ENCODE measurements at places on chromosomes 5 and 9.
A peak's percentile ranks its signal among the peaks of the same experiment; 100 is the strongest.

- no peak for DNase-seq
These were observed at the start of gene MZB1 for GRCh38 chr5:139389701-139390638. TSS of gene MZB1 (minus strand) at chr5:139389913. CDS start at chr5:139389856, 57 bp downstream.

DNA sequence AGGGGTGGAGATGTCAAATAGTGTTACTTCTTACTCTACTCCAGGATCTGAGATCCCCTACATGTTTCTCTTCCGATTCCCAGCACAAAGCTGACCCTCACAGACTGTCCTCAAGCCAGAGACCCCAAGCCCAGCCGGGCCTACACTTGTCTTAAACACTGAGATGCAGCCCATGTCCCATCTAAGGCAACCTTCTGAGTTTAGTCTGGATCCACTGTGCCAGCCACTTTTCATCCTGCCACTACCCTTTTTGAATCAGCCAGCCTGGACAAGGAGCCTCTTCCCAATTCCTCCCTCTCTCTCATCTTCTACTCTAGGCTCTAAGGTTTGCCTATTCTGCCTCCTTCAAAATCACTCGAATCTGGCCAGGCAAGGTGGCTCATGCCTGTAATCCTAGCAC is 6.2 kb upstream of the MYORG start:
- DNase-seq, result no peak

DNA sequence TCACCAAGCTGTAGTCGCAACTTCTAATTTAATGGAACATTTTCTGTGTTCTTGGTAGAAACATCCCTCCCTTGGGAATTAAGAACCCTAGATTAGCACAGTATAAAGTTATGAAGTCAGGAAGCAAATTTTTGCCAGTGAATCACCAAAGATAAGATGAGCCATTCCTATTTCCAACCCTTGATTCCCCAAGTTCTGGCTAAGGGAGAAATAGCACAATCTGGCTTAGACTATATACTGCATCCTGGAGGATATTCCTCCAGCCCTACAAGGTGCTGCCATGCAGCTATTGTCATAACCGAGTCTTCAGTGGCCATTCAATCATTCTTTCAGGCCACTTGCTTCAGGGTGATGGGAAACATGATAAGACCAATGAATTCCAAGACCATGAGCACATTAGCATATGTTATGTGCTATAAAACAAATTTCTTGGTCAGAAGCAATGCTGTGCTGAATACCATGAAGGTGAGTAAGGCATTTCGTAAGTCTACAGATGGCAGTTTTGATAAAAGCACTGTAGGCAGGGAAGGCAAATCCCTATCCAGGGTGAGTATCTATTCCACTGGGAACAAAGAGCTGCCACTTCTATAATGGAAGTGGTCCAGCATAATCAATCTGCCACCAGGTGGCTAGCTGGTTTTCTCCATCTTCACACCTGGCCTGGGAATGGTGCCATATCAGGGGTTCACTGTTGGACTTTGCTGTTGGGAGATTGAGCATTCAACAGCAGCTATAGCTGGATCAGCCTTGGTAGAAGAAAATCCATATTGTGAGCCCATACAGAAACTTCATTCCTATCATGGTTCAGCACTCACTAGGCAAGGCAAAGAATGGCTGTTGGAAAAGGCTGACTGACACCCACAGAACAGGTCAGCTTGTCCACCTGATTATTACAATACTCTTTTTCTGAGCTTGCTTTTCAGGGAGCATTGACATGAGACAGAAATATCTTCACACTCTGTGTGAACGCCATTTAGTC is 19.6 kb upstream of the ARL15 start:
- peak; percentile 95 for DNase-seq

DNA sequence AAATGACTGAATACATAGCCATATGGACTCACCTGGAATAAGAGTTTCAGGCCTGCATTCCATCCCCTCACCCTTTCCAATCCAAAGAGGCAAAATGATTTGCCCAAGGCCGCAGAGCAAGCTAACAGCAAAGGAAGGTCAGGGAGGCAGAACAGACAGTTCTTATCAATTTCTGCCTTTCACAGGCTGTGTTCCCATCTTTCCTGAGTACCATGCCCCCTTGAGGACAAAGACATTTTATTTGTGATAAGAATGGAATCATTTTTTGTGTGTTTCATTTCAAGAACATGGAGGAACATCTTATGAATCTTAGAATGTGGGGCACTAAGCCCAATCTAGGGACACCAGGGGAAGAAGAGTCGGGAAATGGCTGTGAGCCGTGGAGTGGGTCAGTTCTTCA is 13.9 kb downstream of the LHFPL2 start:
- DNase-seq, result no peak

DNA sequence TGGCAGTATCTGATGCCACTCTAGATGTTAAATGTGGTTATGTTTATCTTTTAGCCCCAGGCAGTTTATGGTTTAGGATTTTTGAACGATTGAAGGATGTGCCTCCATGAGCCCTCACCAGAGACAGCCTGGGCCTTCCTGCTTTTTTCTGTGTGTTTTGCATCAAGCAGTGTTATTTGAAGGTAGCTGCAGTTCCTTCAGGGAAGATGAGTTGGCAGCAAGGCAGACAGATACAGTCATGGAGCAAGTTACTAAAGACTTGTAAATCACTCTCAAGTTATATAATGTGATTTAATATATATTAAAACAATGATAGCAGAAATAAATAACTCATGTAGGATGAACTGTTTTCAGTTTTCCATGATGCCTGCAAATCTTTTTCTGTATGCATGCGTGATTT is 204.9 kb downstream of the CD180 start:
- DNase-seq, result no peak

- peak; percentile 55 for DNase-seq
These were observed 210.3 kb downstream of the FANCC start for GRCh38 chr9:95107001-95107749.

DNA sequence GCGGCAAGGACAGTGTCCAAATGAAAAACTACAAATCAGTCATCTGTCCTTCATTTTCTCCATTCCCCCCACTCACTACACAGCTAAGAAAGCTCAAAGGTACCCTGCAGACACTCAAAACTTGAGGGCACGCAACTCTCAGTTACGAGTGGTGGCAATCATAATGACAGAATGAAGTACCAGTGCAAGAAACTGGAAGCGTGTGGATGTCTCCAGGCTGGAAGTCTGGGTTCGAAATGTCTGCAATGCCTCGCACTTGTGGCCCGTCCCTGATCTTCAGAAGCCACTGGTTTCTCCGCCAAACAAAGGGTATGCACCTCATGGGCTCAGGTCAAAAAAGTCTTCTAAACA is 597 bp upstream of the CENPH start:
- no peak for DNase-seq

GRCh38 chr5:104355350-104355749 is 792.8 kb upstream of the NUDT12 start:
- DNase-seq, result no peak

GRCh38 chr9:119898316-119898715 is 529.1 kb upstream of the BRINP1 start:
- DNase-seq, result peak; percentile 31

DNA sequence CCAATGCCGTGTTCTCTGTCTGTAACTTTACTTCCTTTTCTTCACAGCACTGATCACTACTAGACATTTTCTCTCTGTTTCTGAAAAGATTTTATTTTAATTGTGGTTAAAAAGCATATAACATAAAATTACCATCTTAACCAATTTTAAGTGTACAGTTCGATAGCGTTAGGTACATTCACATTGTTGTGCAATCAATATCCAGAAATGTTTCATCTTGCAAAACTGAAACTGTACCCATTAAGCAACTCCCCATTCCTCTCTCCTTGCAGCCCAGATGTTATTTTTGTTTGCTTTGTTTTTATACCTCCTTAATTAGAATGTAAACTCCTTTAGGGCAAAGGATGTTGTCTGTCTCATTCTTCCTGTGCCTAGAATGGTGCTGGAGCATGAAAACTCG is 47.5 kb downstream of the COL27A1 start:
- no peak for DNase-seq

- no peak for DNase-seq
These were observed 334.4 kb upstream of the ACTBL2 start for GRCh38 chr5:57817001-57817453.

- DNase-seq, result no peak
These were observed 151.7 kb upstream of the ANKH start for GRCh38 chr5:15023266-15023665.

DNA sequence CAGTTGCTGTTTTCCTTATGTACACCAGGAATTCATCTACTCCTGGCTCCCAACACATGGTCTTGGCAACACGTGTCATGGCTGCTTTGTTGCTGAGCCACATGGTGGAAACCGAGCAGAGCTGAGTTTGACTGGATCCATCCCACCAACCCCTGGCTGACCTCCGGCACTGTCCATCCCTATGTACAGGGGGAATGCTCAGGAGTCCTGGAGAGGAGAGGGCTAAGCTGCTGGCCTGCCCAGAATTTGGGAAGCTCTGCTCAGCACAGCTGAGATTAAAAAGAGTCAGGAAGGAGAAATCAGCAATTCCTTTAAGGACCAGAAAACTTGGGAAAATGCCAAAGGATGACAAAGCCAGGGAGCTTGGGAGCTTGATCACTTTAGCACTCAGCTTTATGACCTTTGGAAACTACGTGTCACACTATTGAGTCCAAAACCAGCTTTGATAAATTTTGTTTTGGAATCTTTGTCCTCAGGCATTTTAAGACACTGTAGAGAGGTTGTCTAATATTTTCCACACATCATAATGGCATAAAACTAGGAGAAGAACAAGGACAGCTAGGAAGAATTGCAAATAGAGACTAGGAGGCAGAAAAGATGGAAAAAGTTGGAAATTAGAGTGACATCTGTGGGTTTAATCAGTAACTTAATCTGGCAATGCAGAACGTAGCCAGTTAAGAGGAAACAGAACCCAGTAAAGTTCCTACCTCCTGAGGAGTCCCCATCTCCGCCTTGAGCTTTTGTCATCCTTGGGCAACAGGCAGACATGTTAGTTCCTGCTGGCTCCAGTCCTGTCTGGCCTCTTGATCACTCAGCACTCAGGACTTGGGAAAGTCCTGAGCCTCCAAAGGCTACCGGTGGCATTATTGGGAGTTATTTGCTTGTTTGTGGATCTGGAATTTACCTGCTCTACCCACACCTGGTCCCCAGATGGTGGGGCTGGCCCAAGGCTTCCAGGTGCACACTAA is 62.5 kb upstream of the PLPP1 start:
- no peak for DNase-seq

GRCh38 chr5:154168395-154168794 is 22.1 kb upstream of the GALNT10 start:
- DNase-seq, result no peak

- DNase-seq, result no peak
These were observed 12.1 kb upstream of the BOD1 start for GRCh38 chr5:173628501-173628900.

DNA sequence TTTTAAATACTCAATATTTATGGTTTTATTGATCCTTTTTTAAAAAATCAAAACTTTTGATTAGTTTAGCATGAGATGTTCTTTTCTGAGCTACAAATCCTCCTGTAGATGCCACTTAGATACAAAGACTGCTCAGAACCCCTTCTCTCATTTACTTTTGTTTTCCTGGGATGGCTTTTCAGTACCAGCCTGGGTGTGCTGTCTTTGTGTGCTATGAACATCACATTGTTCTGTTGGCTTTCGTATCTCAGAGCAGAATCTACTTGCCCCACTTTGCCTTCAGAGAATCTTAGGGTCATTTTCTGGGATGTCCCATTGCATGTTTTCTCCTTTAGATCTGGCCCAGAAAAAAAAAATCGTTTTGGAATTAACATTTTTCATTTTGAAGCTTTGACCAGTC is 85.9 kb downstream of the RASGRF2 start:
- no peak for DNase-seq

DNA sequence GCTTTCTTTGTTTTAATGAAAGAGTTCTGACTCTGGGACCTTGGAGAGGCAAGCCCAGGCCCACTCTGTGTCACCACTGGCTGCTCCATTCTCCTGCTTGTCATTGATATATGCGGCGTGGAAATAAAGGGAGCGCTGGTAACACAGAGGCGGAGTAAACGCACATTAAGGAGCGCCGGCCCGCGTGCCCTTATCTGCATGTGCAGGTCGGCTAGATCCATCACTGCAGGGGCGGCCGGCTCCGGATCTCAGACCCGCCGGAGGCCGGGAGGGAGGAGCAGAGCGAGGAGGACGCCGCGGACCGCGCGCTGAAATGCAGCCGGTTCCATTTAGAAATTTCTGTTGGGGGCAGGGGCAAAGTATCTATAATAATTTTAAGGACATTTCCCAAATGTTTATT is 70.8 kb downstream of the MRPL36 start:
- no peak for DNase-seq

GRCh38 chr5:139488260-139488659 is 5.7 kb upstream of the STING1 start:
- DNase-seq, result no peak

GRCh38 chr9:114385397-114386181 is 2.2 kb downstream of the AKNA start:
- peak; percentile 69 for DNase-seq

DNA sequence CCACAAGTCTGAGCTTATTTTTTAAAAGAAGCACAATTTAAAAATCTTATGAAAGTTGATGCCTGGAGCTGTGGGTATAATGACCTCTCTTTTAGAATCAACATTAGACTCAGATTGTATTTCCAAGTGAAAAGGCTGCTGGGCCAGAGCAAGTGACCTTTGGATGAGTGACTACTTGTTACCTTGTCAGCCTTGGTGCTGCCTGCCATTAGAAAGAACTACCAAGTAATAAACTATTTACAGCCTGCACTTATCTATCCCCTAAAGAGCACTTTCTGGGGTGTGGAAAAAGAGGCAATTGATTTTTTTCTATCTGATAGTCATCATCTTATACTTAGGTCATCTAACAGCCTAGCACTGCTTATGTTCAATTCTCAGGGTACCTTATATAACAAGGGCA is 134.9 kb upstream of the FBXL17 start:
- DNase-seq, result no peak

GRCh38 chr9:133619791-133620190 is 10.6 kb upstream of the FAM163B start:
- DNase-seq, result no peak

DNA sequence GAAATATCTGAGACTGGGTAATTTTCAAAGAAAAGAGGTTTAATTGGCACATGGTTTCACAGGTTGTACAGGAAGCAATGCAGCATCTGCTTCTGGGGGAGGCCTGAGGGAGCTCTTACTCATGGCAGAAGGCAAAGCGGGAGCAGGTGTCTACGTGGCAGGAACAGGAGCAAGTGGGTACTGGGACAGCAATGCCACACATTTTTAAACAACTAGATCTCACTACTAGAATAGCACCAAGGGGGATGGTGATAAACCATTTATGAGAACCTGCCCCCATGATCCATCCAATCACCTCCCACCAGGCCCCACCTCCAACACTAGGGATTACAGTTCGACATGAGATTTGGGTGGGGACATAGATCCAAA is 47.6 kb upstream of the HOMER1 start:
- DNase-seq, result no peak

DNA sequence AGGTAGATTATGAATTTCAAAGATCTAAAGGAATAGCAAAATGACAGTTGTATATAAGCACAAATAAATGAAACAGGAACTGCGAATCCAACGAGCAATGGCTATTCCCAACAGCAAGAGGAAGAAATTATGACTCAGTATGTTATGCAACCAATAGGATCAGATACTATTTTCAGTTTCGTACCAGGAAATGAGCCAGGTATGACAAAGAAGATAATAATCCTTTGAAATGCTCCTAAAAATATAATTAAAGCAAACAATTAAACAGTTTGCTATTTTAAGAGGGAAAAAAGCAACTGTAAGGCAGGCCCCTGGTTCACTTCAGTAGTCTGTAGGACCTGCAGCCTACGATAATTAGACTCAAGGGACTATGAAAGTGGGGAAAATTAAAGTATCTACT is 58.9 kb downstream of the AUH start:
- peak; percentile 83 for DNase-seq

- DNase-seq, result no peak
These were observed 1146.8 kb downstream of the MAT2B start for GRCh38 chr5:164652276-164652660.

All from BJ (cell line).